PC-9 (cell line): ENCODE measurements at places on chromosomes 1 and 21. TPM values are rescaled to one million over a fixed set of nuclear protein-coding genes. Genes with fewer than 3 reads are reported as not detected.

BGLAP gene
- 2.0 and 2.6 TPM in 2 replicates for total RNA-seq

GBP6 gene
- total RNA-seq: 2.0 and 2.2 TPM in 2 replicates

TMEM53 gene
- total RNA-seq: 33.2 and 36.1 TPM in 2 replicates

FGR gene
- total RNA-seq: not detected in 2 replicates

CD53 gene
- total RNA-seq: not detected in 2 replicates

SPATA46 gene
- not detected in 2 replicates for total RNA-seq

GNAT2 gene
- 0.52 and 0.63 TPM in 2 replicates for total RNA-seq

INSRR gene
- not detected in 2 replicates for total RNA-seq

MANEAL gene
- 11.3 and 13.1 TPM in 2 replicates for total RNA-seq

TMEM50A gene
- 59.4 and 81.9 TPM in 2 replicates for total RNA-seq

ZNF697 gene
- 3.6 and 4.1 TPM in 2 replicates for total RNA-seq

TAS1R3 gene
- total RNA-seq: 0.57 and 1.2 TPM in 2 replicates

ATXN7L2 gene
- total RNA-seq: 4.7 and 5.7 TPM in 2 replicates

NBL1 gene
- total RNA-seq: 32.5 and 36.9 TPM in 2 replicates

ACKR1 gene
- not detected in 2 replicates for total RNA-seq

OR2T29 gene
- total RNA-seq: not detected in 2 replicates

TSACC gene
- 0.75 and 1.3 TPM in 2 replicates for total RNA-seq

HEYL gene
- total RNA-seq: 0.17 and 0.35 TPM in 2 replicates

BCAN gene
- not detected in 2 replicates for total RNA-seq

NBPF3 gene
- 19.2 and 23.6 TPM in 2 replicates for total RNA-seq

OR14K1 gene
- total RNA-seq: not detected in 2 replicates

SNX7 gene
- total RNA-seq: 25.3 and 25.4 TPM in 2 replicates

PLCH2 gene
- 0.98 and 1.5 TPM in 2 replicates for total RNA-seq

PCSK9 gene
- total RNA-seq: 60.7 and 133 TPM in 2 replicates

B3GALT5 gene
- 0.09 and 0.25 TPM in 2 replicates for total RNA-seq

PIGC gene
- total RNA-seq: 21.3 and 26.5 TPM in 2 replicates

NOS1AP gene
- 9.2 and 9.9 TPM in 2 replicates for total RNA-seq

ANXA9 gene
- total RNA-seq: 10.6 and 12.9 TPM in 2 replicates

PRCC gene
- total RNA-seq: 47.8 and 56.6 TPM in 2 replicates

USP1 gene
- total RNA-seq: 42.1 and 50.3 TPM in 2 replicates

OR2L13 gene
- total RNA-seq: not detected in 2 replicates

ZSCAN20 gene
- 6.0 and 6.4 TPM in 2 replicates for total RNA-seq

TIPRL gene
- total RNA-seq: 34.1 and 47.7 TPM in 2 replicates

CPTP gene
- total RNA-seq: 33.7 and 37.0 TPM in 2 replicates
